ENCODE measurements at places on chromosomes 4 and X.

- no peak for DNase-seq
These were observed 17.6 kb upstream of the GK start for GRCh38 chrX:30635630-30636029.

DNA sequence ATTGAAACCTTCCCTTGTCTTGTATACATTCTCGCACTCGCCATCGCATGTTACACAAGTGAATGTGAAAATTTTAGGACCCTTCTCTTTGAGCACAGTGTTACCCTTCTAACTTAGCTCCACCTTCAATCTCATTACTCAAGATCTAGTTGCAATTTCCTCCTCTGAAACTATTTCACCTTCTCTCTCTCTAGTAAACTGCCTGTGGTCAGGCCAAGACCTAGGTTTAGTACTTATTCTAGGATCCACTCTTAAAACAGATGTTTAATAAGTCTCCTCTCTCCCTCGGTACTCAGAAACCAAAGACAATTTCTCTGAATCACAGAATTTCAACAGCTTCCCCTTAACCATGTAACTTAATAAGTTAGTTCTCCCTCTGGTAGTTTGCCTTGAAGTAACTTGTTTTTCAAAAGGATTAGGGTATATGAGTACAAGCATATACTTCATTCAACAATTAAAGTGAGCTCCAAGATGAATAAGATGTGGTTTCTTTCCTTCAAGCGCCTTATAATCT is 156.0 kb downstream of the SH3KBP1 start:
- DNase-seq, result no peak

DNA sequence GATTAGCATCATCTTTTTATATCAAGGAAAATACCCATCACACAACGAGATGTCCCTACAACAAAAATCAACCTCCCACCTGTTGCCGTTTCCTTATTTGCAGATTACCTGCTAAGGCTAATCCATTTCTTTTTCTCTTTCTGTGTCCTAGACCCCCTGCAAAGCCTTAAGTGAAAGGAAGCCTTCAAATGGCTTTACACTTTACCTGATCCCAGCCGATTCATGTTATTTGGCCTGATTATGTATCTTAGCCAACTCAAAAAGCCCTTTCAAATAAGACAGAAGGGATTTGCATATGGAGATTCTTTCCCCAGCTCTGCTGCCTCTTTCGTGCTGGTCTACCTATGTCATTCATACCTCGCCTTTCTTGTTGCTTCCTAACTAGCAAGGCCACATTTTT is 14.4 kb downstream of the ABCG2 start:
- DNase-seq, result no peak

DNA sequence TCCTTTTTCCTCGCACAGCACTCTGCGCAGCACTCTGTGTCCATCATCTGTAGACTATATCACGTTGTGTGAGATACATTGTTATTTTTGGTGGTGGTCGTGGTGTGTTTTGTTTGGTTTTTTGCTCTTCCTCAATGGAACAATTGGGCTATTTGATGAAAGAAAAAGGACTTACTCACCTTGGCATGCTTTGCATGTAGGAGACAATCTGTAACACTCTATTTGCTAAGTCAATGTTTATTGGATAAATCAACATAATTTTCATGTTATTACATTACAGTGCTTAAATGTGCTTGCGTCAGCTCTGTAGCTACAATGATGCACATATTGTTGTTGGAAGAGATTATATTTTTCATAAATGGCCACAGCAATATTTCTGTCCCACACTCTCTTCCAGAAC is 12.5 kb upstream of the CD99 start:
- no peak for DNase-seq

- no peak for DNase-seq
These were observed 33.2 kb downstream of the PPARGC1A start for GRCh38 chr4:23856630-23857029.

GRCh38 chr4:123346951-123347350 is 49.6 kb upstream of the SPRY1 start:
- no peak for DNase-seq

- no peak for DNase-seq
These were observed 186.7 kb upstream of the FAT1 start for GRCh38 chr4:186910385-186910784.

DNA sequence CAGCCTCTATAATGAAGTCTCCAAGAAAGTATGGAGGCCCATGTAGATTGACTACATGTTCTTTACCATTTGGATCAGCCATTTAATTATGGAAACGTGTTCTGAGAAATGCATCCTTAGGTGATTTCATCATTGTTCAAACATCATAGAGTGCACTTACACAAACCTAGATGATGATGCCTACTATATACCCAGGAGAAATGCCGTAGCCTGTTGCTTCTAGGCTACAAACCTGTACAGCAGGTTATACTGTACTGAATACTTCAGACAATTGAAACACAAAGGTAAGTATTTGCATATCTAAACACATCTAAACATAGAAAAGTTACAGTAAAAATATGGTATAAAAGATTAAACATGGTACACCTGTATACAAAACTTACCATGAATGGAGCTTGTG is 186.5 kb upstream of the FSTL5 start:
- DNase-seq, result no peak

DNA sequence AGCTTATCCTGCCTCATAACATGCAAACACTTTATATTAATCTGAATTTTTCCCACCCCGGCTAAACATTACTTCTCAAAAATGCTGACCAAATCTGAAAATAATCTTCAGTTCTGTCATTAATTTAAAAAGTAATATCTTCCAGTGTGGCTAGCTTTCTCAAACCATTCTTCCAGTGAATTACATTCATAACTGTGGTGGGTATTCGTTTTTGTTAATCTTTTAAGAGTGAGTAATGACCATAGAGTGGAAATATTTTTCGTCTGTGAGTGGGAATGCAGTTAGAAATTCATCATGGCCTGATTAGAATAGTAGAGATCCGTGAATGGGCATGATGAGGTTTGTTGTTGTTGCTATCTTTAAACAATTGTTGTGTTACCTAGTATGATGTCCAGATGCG is 138.6 kb upstream of the SFRP2 start:
- DNase-seq, result no peak

- no peak for DNase-seq
These were observed 69.7 kb downstream of the TMEM154 start for GRCh38 chr4:152610131-152610530.

DNA sequence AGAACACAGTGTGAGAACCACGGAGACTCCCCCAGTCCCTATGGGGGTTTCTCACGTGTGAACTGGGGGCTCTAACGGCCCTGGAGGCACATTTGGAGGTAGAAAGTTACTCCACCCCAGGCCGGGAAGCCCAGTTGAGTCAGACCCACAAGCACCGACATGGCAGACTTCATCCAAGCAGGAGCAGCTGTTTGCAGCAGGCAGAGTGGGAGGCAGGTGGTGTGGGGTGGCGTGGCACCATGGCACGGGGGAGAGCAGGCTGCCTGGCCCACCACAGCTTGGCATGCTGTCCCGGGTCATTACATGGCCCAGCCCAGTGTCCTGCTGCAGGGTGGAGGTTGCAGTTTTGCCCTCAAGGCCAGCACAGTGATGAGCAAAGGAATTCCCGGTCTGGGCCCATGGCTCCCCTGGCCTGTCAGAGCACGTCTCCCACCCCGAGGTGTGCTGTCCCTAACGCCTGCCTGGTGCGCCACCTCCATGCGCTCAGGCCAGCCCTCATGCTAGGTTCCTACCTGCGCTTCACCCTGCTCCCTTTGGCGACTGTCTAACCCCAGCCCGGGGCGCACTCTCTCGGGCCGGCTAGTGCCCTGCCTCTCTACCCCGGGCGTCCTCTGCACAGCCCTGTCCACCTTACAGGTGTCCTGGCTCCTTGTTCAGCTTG is 90.6 kb upstream of the AFAP1 start:
- DNase-seq, result no peak

GRCh38 chr4:53695540-53696463 is 104.5 kb upstream of the LNX1 start:
- no peak for DNase-seq

DNA sequence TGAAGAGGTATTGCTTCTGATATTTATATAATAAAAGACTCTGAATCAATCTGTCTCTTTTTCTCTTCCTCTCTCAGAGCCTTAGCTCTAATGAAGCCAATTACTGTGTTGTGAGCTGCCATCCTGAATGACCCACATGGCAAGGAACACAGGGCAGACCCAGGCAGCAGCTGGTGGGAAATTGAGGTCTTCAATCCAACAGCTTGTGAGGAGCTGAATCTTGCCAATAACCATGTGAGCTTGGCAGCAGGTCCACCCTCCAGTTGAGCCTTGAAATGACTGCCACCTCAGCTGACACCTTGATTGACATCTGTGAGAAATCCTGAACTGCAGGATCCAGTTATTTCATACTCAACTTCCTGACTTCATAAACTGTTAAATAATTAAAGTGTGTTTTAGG is 149.4 kb downstream of the NDST4 start:
- DNase-seq, result no peak

DNA sequence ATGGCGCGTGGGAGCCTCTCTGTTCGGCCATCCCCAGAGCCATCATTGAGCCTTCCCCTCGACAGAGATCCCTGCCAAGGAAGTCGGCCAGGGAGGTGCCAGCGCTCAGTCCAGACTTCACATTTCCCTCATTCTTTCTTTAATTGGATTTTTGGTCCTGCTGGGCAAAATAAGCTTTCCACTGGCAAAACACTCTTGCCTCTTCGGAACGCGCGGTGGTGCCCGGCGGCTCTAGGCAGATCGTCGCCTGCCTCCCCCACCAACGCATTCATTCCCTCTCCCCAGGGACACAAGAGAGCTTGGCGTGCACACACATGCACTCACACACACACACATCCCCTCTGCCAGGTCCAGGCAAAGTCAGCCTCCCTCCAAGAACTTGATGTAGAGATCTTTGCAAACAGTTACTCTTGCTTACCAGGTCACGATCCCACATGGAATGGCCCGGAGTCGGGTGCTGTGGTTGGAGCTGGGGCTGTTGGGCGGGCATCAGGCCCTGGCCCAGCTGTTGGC is 257.1 kb downstream of the BCOR start:
- DNase-seq, result no peak

GRCh38 chr4:183241322-183241640 is 78.8 kb downstream of the CLDN22 start:
- DNase-seq, result no peak

- no peak for DNase-seq
These were observed 7.1 kb upstream of the CLNK start for GRCh38 chr4:10691651-10692050.

- DNase-seq, result no peak
These were observed 305.5 kb upstream of the EMCN start for GRCh38 chr4:100823066-100823992.

- DNase-seq, result no peak
These were observed 66.1 kb downstream of the KIT start for GRCh38 chr4:54723820-54724219.

DNA sequence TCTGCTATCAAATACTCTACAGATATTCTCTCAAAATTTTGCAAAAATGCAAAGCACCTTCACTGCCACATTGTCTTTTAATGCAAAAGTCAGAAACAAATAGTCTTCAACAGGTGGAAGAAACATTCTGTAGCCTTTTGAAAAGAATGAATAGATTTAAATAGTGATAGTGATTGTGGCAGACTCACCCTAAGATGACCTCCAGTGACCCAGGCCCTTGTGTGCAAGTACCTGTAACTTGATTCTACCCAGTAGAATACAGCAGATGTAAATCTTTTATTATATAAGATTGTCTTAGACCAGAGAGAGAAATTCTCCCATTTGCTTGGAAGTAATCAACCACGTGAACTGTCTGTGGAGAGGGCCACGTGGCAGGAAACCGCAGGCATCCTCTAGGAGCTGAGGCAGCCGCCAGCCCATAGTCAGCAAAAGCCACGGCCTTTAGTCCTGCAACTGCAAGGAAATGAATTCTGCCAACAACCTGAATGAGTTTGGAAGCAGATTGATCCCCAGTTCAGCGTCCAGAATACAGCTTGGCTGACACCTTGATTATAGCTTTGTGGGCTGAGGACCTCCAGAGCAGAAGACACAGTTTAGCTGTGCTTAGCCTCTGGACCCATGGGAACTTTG is 272.5 kb downstream of the ARHGAP10 start:
- DNase-seq, result no peak

- DNase-seq, result no peak
These were observed 5.4 kb downstream of the PGK1 start for GRCh38 chrX:78109458-78109857.

DNA sequence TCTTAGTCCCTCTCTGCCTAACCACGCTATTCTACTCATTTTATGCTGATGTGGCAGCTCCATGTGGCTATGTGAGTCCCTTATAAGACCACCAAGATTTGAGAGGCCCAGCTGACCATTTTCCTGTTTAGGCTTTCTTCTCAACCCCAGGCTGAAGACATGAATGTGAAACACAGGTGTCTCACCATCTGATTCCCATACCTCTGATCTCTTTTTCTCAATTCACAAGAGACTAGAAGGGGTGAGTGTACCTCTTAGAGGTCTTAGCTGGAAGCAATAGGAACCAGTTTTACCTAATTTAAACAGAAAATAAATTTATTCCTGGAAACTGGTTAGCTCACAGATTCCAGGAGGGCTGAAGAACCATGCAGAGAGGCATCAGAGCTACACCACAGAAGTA is 276.5 kb upstream of the FMR1 start:
- no peak for DNase-seq

GRCh38 chrX:132267392-132267791 is 48.1 kb upstream of the RAP2C start:
- no peak for DNase-seq

GRCh38 chrX:84189125-84189524 is 1.1 kb upstream of the RPS6KA6 start:
- DNase-seq, result no peak

DNA sequence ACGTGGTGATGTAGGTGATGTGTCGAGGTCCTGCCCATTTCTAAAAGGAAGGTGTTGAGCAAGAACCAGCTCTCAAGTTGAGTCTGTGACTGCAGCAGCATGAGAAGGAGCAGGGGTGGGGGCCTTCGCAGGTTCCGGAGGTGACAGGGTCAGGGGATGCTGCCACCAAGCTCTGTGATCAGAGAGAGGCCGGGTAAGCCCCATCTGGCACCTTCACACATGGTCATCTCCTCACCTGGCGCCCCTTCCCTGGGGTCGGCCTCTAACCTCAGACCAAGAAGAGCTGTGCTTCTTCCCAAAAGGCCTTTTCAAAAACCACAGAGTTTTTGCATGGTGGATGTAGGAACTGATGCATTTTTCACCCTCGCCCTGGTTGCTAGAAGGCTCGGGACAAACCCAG is 137.6 kb downstream of the CPZ start:
- DNase-seq, result no peak

DNA sequence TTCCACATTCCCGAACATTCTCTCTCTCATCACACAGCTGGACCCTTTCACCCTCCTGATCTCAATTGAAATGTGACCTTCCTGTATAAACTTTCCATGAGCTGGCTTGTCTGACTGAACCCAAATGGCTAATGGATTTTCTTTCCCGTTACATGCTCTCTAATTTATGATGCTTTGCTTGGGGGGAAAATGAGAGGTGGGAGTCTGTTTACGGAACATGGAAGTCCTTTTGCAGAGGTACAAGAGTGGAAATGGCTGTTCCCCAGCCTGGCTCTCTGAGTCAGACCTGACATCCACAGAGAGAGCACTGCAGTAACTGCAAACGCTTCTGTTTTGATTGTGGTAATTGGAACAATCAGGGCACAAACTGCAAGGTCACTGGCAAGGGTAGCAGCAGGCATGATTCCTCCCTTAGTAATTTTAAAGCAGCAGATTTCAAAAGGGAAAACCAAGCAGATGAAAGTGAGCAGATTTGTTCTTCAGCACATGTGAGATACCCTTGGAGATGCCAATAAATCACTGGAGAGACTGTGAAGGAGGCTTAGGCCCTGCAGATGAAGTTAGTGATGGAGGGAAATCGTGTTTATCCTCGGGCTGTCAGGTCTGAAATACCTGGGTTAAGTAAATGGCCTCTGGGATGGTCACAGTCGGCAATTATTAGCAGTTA is 83.9 kb downstream of the SNCA start:
- DNase-seq, result no peak

- no peak for DNase-seq
These were observed 327.5 kb downstream of the BMPR1B start for GRCh38 chr4:95085124-95085833.
